Fibroblast of the aortic adventitia (primary cell): ENCODE measurements at places on chromosomes 6 and 20. TPM values are rescaled to one million over a fixed set of nuclear protein-coding genes. Genes with fewer than 3 reads are reported as not detected.

The PGC gene
- not detected in 2 replicates for total RNA-seq

DNA sequence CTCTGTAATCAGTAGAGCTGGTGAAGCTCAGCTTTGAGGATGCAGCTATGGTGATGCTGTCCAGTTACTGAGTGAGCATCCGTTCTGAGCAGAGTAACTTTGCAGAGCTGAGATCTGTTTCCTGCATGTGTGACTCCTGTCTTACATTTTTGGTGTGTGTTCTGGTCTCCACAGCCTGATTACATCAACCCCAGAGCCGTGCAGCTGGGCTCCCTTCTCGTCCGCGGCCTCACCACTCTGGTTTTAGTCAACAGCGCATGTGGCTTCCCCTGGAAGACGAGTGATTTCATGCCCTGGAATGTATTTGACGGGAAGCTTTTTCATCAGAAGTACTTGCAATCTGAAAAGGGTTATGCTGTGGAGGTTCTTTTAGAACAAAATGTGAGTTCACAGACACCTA lies 81.6 kb downstream of the FAM120B start:
- DNase-seq: no peak

The RAE1 gene
- 24.8 and 26.9 TPM in 2 replicates for total RNA-seq

The CRISP2 gene
- total RNA-seq: not detected in 2 replicates

DNA sequence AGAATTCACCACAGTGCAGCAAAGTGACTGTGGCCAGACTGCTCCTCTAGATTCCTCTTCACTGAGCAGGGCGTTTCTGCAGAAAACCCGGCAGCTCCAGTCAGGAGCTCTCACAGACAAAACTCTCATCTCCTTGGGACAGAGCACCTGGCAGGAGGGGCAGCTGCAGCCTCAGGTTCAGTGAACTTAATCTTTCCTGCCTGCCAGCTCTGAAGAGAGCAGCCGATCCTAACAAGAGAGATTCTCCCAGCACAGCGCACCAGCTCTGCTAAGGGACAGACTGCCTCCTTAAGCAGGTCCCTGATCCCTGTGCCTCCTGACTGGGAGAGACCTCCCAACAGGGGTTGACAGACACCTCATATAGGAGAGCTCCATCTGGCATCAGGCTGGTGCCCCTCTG lies 1065.5 kb downstream of the GRIK2 start:
- no peak for DNase-seq

DNA sequence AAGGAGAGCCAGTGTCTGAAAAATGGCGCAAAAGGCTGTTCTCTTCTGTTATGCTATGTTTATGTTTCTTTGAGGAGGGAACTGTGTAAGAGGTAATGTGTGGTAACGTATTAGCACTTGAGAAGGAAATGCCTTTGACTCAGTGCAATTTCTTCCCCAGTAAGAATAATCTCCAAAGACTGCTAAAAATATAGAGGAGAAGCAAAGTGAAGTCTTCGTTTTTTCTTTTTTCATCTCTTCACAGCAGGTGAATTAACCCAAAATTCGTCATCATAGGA lies 47.1 kb upstream of the IFNGR1 start:
- no peak for DNase-seq

The SLC35B3 gene
- 8.0 and 34.3 TPM in 2 replicates for total RNA-seq

- DNase-seq: peak; percentile 57
These were observed 18.7 kb upstream of the TOP1 start for GRCh38 chr20:41009946-41010345.

- DNase-seq: no peak
These were observed 98.8 kb downstream of the ASXL1 start for GRCh38 chr20:32456869-32457478.
